Amniotic stem cell (primary cell): ENCODE measurements at places on chromosomes 6 and 20.

- no peak for DNase-seq
These were observed 355.1 kb upstream of the RNF217 start for GRCh38 chr6:124607119-124607627.

GRCh38 chr6:4100655-4101054, 21.7 kb upstream of the FAM217A start:
- DNase-seq, result no peak

GRCh38 chr6:38264605-38265004, 375.1 kb downstream of the BTBD9 start:
- DNase-seq, result no peak

- peak; percentile 46 for DNase-seq
These were observed 174.7 kb downstream of the TMEM242 start for GRCh38 chr6:157148391-157149323.

DNA sequence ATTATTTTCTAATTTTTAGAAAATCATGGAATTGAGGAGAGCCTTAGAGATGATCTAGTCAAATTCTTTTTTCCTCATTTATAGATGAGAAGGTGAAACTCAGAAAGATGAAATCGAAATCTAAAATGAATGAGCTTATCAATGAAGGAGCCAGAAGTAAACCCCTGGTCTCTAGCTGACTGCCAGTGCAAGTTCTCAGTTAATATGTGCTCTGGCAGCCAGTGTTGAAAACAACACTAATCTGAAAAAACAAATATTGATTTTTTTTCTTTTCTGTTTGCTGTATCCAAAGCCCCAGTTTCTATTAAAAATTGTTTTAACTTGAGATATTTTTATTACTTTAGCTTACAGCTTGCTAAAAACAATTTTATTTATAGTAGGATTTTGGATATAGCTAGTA, 21.5 kb upstream of the PBOV1 start:
- no peak for DNase-seq
